Urinary bladder (tissue), 4 donors: ENCODE measurements at places on chromosomes 5 and 9. TPM values are rescaled to one million over a fixed set of nuclear protein-coding genes. Genes with fewer than 3 reads are reported as not detected.
A peak's percentile ranks its signal among the peaks of the same experiment; 100 is the strongest.

The LTC4S gene
- 12.8 TPM for polyA plus RNA-seq

The PCDHA12 gene
- polyA plus RNA-seq = 0.03 TPM

DNA sequence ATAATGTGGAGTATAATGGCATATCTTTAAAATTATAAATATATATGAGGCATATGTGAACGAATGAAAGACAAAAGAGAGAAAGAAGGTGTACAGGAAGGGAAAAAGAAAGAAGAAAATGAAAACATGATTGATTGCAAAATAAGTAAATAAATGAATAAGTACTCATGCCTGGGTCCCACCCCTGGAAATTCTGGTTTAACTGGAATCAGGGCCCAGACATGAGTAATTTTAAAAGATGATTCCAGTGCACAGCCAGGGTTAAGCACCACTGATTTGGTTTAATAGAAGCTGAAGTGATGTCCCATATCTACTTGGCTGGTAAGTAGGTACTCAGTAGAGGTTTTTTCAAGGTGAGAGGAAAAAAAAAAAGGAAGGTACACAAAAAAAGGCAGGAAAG lies 34.0 kb upstream of the HOMER1 start:
- DNase-seq = peak; percentile 66

GRCh38 chr5:119339965-119340364 lies 15.9 kb upstream of the TNFAIP8 start:
- no peak for DNase-seq

DNA sequence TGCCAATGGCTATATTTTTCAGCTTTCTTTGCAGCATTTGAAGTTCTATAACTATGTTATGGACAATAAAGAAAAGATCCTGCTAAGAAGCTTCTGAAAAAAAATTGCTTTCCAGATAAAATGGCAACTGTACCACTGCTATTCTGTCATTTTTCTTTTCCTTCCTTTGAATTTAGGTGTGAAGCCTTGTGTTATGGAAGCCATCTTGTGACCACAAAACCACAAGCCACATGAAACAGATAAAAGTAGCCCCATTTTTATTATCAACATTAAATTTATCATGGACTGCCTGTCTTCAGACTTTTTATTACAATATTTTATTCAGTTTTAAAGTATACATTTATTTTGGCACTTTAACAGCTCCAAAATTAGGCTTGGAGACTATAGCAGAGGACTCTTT lies 289.9 kb upstream of the ACTBL2 start:
- no peak for DNase-seq

The SOHLH1 gene
- polyA plus RNA-seq = not detected

DNA sequence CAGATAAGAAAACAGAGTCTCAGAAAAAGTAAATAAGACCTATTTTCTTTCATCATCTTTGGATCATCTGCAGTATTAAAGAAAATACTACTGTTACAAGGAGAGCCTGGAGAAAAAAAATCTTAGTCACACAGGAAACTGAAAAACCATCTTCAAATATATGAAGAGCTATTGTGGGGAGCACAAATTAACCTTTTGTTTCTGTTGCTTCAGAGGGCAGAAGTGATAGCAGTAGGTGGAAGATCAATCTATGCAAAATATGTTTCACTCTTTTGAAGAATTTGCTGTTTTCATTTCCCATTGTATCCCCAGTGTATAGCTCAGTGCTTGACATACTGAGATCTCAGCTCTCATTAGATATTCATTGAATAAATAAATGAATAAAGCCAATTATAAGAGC lies 13.1 kb upstream of the CEMIP2 start:
- no peak for DNase-seq

- DNase-seq = no peak
These were observed 356.9 kb upstream of the NUDT12 start for GRCh38 chr5:103919506-103919905.

GRCh38 chr5:159550951-159551350 lies 220.7 kb upstream of the IL12B start:
- DNase-seq = no peak

The NAIP gene
- 8.2 TPM for polyA plus RNA-seq

- DNase-seq = no peak
These were observed 20.7 kb downstream of the GSN start for GRCh38 chr9:121288673-121289025.

GRCh38 chr5:96070622-96071225 lies 109.1 kb upstream of the ELL2 start:
- DNase-seq = no peak

DNA sequence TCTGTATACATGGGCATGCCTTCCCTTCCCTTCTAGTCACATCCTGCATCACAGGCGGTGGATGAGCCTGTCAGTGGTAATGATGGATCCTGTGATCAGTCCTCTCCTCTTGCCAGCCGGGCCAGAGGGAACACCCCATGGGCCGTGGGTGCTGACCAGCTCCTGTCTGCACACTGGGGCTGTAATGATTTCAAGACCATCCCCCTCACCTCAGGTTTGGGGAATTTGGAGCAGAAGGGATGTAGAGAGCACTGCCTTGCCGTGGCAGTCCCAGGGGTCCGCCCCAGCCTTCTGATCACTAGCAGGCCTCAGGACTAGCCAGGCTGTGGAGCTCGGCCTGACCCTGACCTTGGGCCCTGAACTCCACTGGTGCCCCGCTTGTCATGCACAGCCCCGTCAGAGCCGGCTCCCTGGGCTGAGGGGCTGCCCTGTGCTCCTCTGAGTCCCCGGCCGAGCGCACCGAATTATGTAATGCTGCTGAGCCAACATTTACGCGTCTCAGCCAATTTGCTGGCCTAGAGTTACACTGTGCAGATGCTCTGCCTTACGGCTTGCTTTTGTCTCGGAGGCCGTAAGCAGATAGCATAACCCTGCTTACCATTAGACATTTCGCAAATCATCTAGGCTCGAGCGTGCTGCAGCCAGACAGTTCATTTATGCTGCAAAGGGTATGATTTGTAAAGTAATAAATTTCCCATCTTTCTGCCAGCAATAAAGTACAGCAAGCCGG lies 155.3 kb downstream of the MACROH2A1 start:
- peak; percentile 74 for DNase-seq

- no peak for DNase-seq
These were observed 1.6 kb upstream of the GDA start for GRCh38 chr9:72147676-72148075.

DNA sequence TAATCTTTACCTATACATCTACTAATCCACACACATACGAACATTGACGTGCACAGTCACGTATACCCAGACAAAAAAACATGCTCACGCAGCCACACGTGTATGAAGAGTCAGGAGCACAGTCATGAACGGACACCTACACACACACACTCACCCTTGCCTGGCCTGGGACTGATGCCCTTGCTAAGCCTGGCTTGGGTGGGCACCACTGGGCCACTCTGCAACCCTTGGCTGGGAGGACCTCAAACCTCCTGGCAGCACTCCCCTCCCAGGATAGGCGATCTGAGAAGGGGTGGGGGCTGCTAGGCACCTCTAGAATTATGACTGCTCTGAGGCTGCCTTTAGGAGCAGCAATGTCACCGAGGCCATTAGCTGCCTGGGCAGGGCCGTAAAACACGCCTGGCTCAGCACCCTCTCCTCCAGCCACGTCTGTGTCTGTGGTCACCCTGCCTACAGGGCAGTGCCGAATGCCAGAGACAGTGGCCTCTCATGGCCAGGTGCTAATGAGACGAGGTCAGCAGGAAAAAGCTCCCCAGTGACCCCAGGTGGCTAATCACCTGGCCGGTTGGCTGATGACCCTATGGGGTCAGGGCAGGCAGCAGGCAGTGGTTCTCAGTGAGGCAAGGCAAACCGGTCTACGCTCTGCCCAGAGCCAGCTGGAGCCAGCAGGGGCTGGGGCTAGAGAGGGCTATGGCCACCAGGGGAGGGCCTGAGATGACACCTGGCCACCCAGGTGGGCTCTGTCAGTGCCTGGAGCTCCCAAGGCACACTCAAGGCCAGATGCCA lies 33.7 kb upstream of the MVB12B start:
- no peak for DNase-seq

The PRLR gene
- 0.98 TPM for polyA plus RNA-seq

GRCh38 chr9:19918630-19919029 lies 129.8 kb upstream of the SLC24A2 start:
- DNase-seq = no peak

- no peak for DNase-seq
These were observed 209.9 kb downstream of the SEMA5A start for GRCh38 chr5:9335754-9336495.

The CDC20B gene
- not detected for polyA plus RNA-seq

DNA sequence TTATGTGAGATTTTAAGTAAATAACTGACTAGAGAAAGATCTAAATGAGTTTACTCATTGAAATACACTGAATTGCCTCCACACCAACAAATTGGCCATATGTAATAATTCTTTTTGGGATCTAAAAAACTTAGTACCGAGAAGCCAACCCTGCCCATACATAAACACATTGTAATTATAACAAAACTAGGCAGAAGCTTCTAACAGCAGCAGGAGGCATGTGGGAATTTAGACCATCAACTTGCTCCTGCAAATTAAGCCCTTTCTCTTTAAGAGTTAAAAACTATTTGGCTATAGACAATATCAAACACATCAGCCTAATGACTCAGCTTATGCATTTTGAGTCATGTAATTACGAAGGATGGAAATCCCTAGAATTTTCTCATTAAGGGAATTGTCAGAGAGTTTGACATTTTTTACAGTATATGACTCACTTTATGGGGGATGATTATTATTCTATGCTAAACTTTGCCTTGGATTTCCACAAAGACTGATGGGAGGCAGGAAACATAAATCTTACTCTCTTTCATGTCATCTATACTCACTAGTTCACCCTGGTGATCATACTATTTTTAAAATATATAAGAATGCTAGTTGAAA lies 1.0 kb downstream of the IL7R start:
- no peak for DNase-seq

GRCh38 chr5:154418344-154418820 lies 27.4 kb upstream of the SAP30L start:
- DNase-seq = no peak

- no peak for DNase-seq
These were observed 482 bp downstream of the CD14 start for GRCh38 chr5:140632366-140633020.

GRCh38 chr9:117414220-117414905 lies 494 bp downstream of the ASTN2 start:
- no peak for DNase-seq

The PLPPR1 gene
- polyA plus RNA-seq = 0.44 TPM

DNA sequence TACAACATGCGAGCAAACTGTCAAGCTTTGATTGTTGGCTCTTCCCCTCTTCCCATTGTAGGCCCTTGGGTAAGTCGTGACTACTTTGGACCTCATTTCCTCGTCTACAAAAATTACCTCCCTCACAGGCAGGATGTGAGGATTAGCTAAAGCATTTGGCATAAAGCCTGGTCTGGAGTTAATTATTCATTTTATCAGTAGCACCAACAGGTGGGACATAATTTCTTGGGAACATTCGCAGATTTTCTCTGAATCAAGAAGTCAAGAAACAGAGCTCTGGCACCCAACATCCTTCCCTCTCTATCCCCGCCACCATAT lies 39.9 kb upstream of the SEMA6A start:
- no peak for DNase-seq

DNA sequence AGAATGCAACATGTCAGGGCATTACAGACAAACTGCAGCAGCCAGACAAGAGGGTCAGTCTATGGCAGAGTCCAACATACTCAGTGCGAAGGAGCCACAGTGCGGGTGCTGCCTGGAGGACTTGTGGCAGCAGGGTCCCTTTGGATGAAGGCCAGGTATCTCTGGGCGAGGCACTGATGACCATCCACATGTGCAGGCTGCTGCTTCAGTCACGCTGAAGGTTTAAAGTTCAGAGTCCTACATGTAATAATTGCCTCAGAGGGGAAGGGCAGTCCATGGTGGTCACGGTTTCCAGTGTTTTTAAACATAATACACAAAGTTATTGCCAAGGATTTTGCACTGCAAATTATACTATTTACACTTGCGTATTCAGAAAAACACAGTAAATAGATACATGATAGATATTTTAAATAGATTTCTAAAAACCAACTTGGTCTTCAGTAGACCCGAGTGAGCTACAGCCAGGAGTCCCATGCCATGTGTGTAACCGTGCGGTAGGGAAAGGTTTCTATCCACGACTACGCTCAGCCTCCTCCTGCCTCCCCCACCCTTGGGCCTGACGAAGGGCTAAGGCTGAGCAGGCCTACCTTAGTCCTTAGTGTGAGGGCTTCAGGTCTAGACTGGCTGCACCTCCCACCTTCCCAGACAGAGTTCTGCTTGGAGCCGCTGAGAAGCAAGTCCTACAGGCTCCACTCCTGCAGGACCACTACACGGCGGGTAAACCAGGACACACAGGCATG lies 76.2 kb downstream of the GPR21 start:
- no peak for DNase-seq

GRCh38 chr9:101951598-101951997 lies 213.2 kb upstream of the GRIN3A start:
- DNase-seq = no peak

- DNase-seq = no peak
These were observed 608.7 kb upstream of the SEMA6A start for GRCh38 chr5:117183326-117183725.

DNA sequence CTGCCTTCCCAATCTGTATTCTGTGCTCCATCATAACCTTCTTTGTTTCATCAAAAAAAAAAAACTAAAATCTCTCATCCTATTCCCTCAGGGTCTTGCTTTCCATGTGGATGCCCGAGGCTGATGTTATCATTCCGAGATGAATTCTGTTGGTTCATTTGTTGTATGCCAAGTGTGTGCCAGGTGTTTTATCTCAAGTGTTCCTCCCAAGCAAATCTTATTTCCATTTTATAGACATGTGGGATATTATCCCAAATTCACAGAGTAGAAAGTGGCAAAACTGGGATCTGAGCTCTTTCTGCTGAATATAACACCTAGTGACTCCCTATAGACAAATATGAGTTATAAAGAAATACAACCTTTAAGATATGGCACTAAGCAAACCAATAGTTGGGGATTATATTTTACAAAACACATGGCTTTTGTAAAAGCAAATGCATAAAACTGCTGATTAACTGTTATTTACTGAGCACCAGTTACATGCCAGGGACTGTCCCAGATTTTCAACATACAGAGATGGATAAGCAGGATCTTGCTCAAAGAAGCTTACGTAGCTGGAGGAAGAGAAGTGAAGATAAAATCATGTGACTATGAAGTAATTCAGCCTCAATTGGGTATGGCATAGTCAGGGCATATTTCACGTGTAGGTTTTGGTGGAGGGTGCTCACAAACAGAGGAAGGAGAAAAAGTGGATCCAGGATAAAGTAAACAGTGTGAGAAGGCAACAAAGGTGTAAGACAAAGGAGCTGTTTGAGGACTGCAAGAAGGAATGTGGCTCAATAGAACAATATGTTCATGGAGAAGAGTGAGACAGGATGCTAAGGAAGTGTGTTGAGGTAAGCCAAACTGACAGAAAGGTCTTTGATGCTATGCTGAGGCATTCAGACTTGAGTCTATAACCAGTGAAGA lies 143.3 kb upstream of the ADAMTSL1 start:
- DNase-seq = no peak

GRCh38 chr9:94867281-94867841 lies 140.9 kb downstream of the AOPEP start:
- no peak for DNase-seq
